RKO (cell line): ENCODE measurements at places on chromosomes 7 and 10.

- DNase-seq = no peak
Measured at GRCh38 chr10:119090026-119090795, 9.6 kb upstream of the EIF3A start.

DNA sequence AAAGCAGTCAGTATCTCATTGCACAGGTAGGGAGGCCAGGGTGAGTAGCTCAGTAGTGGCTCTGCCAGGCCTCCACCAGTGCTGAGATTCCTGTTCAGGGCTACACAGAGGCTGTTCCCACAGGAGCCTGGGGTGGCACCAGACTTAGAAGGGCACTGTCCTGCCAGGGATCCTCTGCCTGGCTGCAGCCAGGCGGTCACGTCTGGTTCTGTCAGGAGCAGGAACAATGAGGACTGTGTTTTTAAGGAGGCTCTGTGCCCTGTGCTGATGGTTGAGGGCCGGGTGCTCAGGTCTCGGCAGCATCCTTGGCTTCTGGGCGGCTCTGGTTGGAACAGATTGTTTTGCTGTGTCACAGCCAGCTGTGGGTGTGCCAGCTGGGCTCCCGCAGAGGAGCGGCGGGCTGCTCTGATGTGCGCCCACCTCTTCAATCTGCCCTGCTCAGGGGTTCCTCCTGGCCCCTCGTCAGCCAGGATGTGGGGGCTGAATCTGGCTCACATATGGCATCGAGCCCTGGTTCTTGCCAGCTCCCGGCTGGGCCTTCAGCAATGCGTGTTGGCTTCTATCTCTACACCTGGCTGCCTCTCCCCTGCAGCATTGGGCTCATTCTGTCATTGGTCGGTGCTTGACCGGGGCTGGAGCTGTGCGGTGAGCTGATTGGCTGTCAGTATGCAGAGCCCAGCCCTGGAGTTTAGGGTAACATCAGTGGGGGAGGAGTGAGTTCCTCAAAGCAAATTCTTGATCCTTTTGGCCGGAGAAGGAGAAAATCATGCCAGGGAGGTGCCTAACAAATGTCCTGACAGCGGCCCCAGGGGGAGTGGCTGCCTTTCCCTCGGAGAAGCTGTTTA, 41.2 kb downstream of the TACR2 start:
- no peak for DNase-seq

- DNase-seq = no peak
Measured at GRCh38 chr10:99788598-99789256, 6.3 kb downstream of the ABCC2 start.

DNA sequence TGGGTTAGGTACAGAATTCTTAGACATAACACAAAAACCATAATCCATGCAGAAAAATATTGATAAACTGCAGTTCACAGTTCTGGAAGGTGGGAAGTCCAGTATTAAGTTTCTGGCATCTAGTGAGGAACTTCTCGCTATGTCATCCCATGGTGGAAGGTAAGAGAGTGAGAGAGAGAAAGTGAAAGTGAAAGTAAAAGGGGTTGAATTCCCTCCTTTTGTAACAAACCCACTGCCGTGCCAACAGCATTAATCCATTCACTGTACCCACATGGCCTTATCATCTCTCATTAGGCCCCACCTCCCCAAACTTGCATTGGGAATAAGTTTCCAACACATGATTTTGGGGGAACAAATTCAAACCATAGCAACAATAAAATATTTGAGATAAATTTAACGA, 17.1 kb downstream of the ZNF485 start:
- peak; percentile 55 for DNase-seq

GRCh38 chr10:60282771-60283353, 106.8 kb downstream of the ANK3 start:
- DNase-seq = no peak

DNA sequence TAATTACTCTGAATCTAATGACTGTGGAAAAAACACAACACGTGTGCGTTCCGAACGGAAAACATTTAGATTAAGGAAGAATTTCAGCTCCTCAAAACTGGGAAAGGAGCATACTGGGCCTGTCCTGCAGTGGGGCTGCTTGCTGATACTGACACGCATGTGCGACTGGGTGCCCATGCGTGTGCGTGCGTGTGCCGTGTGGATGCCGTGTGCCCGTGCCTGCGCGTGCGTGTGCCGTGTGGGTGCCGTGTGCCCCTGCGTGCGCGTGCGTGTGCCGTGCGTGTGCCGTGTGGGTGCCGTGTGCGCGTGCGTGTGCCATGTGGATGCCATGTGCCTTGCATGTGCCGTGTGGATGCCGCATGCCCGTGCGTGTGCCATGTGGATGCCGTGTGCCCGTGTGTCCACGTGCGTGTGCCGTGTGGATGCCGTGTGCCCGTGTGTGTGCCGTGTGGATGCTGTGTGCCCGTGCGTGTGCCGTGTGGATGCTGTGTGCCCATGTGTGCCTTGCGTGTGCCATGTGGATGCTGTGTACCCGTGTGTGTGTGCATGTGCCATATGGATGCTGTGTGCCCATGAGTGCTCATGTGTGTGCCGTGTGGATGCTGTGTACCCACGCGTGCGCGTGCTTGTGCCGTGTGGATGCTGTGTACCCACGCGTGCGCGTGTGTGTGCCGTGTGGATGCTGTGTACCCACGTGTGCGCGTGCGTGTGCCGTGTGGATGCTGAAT, 28.2 kb downstream of the PWWP2B start:
- no peak for DNase-seq

DNA sequence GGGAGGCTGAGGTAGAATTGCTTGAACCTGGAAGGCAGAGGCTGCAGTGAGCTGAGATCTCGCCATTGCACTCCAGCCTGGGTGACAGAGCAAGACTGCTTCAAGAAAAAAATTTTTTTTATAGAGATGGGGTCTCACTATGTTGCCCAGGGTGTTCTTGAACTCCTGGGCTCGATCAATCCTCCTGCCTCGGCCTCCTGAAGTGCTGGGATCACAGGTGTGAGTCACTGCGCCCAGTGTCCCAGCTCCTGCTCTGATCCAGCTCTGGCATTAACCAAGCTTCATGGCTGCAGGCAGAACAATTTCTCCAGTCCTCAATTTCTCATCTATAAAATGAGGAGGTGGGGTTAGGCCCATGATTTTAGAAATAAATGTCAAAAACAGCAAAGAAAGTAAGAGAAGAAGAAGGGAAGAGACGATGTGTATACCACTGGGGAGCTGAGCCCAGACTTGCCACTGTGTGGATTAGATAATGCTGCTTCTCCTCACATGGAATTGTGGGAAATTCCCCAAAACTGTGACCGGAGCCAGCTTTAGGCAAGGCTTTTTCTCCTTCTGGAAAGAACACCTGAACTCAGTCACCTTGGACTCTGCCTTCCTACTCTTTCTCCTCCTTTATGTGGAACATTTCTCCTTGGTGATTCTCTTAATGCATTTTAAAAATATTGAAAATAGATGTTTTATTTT, 25.5 kb downstream of the IL15RA start:
- no peak for DNase-seq
